ENCODE measurements at places on chromosomes 11 and 22. TPM values are rescaled to one million over a fixed set of nuclear protein-coding genes. Genes with fewer than 3 reads are reported as not detected.

Gene ACTN3
- not detected for total RNA-seq

Gene OR8B8
- total RNA-seq = not detected

DNA sequence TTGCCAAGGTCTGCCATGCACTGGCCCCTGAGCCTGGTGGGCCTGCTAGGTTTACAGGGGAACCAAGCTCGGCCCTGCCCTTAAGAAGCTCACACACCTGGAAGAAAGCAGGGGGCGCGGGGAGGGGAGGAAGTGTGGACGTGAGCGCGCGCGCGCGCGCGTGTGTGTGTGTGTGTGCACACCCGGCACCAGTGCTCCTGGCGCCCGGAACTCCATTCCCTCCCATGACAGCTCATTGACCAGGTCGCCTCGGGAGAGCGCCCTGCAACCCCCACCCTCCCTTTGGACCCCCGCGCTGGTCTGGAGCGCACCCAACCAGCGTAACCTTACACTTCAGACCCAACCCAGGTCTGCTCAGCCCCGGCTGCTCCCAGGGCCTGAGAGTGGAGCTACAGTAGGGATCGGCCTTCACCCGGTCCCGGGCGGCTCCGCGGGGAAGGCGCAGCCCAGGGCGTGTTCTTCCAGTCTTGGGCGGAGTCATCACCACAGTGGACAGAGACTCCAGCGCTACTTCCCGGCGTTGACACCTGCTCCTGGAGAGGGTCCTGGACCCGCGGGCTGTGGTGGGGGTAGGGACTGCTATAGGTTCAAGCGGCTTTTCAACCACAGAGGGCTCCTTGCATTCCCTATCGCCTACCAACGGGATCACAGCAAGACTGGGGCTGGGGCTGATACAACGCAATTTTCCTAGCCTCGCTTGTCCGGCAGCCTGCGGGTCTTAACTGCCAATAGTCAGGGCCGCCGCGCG, 1.5 kb downstream of the GALNT18 start:
- H3K36me3 ChIP-seq = no peaks in the 10 kb centered on the region
- no peaks in the 10 kb centered on the region for H3K27me3 ChIP-seq

- no peaks in the 10 kb centered on the region for H3K4me1 ChIP-seq
- H3K4me3 ChIP-seq = no peak overlapping the region
- no peak overlapping the region for H3K27ac ChIP-seq
- H3K27me3 ChIP-seq = no peaks in the 10 kb centered on the region
- DNase-seq = no peak
Observed at GRCh38 chr11:86810288-86810687, 9.9 kb downstream of the PRSS23 start.

Gene FADS3
- total RNA-seq = 125 TPM

Measured in heart left ventricle (tissue), 16 donors.